ENCODE measurements at places on chromosomes 11 and 22. TPM values are rescaled to one million over a fixed set of nuclear protein-coding genes. Genes with fewer than 3 reads are reported as not detected.

Gene INPP5J
- polyA plus RNA-seq: 2.9 TPM

Gene KRTAP5-2
- not detected for polyA plus RNA-seq

Gene GDPD4
- polyA plus RNA-seq: not detected

Gene RAPSN
- polyA plus RNA-seq: not detected

Gene GLB1L2
- polyA plus RNA-seq: 4.9 TPM

Gene APOL3
- not detected for polyA plus RNA-seq

Gene C22orf31
- polyA plus RNA-seq: 0.34 TPM

Gene FREY1
- not detected for polyA plus RNA-seq

Gene NAALAD2
- 10.0 TPM for polyA plus RNA-seq

Gene RIBC2
- not detected for polyA plus RNA-seq

Gene MDK
- 27.1 TPM for polyA plus RNA-seq

Gene P4HA3
- 4.2 TPM for polyA plus RNA-seq

Gene AIP
- polyA plus RNA-seq: 33.2 TPM

Gene UBE4A
- polyA plus RNA-seq: 45.9 TPM

Gene DKK3
- polyA plus RNA-seq: 13.1 TPM

Gene RTN3
- 24.2 TPM for polyA plus RNA-seq

Gene OR8B8
- polyA plus RNA-seq: 0.35 TPM

Gene KLHL22
- 0.66 TPM for polyA plus RNA-seq

Gene CD6
- not detected for polyA plus RNA-seq

Gene SLC15A3
- polyA plus RNA-seq: not detected

Gene ABTB2
- polyA plus RNA-seq: 1.0 TPM

Gene IGLL1
- polyA plus RNA-seq: not detected

Gene OR10A2
- polyA plus RNA-seq: 0.46 TPM

Gene MMP12
- polyA plus RNA-seq: not detected

Gene TSSK2
- not detected for polyA plus RNA-seq

Gene SPDYC
- polyA plus RNA-seq: not detected

Gene CDHR5
- polyA plus RNA-seq: not detected

Gene ZMAT5
- 9.2 TPM for polyA plus RNA-seq

Gene MUC5B
- not detected for polyA plus RNA-seq

Gene CREBZF
- polyA plus RNA-seq: 24.6 TPM

Gene FBLN1
- 0.56 TPM for polyA plus RNA-seq

Gene OTOG
- not detected for polyA plus RNA-seq

Gene PLAAT3
- polyA plus RNA-seq: 13.5 TPM

Gene ABCC8
- 43.7 TPM for polyA plus RNA-seq

Gene RASGRP2
- 0.36 TPM for polyA plus RNA-seq

Gene SLC25A45
- polyA plus RNA-seq: not detected

Gene WT1
- 10.4 TPM for polyA plus RNA-seq

Gene MS4A7
- not detected for polyA plus RNA-seq

Gene LMNTD2
- not detected for polyA plus RNA-seq

Gene RRAS2
- 12.0 TPM for polyA plus RNA-seq

Gene LGALS12
- not detected for polyA plus RNA-seq

Gene DLG2
- 404 TPM for polyA plus RNA-seq

Gene TMA7B
- not detected for polyA plus RNA-seq

Gene SPI1
- polyA plus RNA-seq: not detected

Gene PTPRCAP
- 1.0 TPM for polyA plus RNA-seq

Gene ZBED5
- 56.3 TPM for polyA plus RNA-seq

Gene ROM1
- 0.29 TPM for polyA plus RNA-seq

Gene SLC22A6
- not detected for polyA plus RNA-seq

Gene UBQLN3
- polyA plus RNA-seq: not detected

Gene MS4A12
- polyA plus RNA-seq: not detected

Gene GRAMD4
- 2.9 TPM for polyA plus RNA-seq

Gene RIMBP3B
- 0.15 TPM for polyA plus RNA-seq

Gene MAJIN
- polyA plus RNA-seq: 3.6 TPM

Gene PGA5
- not detected for polyA plus RNA-seq

Gene LDHAL6A
- polyA plus RNA-seq: not detected

Gene ALDH3B2
- not detected for polyA plus RNA-seq

Gene SEZ6L
- polyA plus RNA-seq: 319 TPM

Gene MYEOV
- not detected for polyA plus RNA-seq
